ENCODE measurements at places on chromosomes 11 and 22. TPM values are rescaled to one million over a fixed set of nuclear protein-coding genes. Genes with fewer than 3 reads are reported as not detected.

DNA sequence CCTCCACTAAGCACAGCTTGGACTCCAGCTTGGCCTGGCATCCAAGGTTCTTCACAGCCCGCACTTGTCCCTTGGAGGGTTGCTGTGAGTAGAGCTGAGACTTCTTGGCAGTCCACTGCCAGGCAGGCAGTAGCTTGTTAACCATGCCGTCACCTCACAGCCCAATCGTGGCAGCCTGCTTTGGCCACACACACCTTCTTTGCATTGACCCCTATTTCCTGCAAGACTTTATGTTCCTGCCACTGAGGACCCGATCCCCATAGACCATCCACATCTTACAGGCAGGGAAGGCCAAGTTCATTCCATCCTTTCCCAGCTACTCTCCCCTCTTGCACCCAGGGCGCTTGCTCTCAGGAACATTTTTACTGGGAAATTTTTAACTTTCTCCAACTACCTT, 2.5 kb upstream of the PYGM start:
- no peak for DNase-seq

CCDC82 gene
- polyA plus RNA-seq: 9.4 TPM

DCHS1 gene
- polyA plus RNA-seq: 3.3 TPM

KIRREL3 gene
- 15.9 TPM for polyA plus RNA-seq
